ENCODE measurements at places on chromosomes 3 and 15.

GRCh38 chr3:126208606-126209256 is 28.3 kb upstream of the ALDH1L1 start:
- DNase-seq: no peak

- DNase-seq: no peak
Measured at GRCh38 chr3:77513542-77513941, 473.6 kb downstream of the ROBO2 start.

DNA sequence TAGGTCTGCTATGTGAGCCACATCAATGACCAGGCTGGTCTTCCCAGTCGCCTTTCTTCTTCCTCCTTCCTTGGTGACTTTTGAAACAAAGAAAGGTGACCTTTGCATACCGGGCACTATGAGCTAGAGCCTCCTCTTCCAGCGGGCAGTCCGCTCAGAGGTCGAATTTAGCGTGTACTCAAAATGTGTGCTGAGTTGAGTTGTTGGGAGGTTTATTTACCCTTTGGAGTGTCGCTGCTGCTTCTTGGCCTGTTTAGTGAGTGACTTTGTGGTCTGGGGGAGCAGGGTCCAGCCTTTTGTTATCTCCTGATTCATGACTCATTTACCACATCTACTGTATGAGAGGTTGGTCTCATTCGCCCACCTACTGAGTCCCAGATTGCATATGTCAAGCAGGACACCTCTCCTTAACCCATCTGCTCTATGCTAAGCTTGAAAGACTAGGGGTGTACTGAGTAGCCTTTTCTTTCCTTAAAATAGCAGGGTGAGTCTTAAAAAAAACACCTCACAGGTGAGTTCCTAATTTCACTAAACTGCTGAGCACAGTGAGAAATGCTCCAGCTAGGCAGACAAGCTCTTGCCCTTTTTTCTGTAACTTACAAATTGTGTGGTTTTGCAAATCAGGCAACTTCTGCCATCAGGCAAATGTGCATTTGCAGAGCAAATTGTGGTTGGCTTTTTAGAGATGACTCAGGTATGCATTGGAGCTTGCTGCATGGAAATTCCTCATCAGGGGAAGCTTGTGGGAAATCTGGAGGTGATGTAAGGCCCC is 3.2 kb upstream of the SIAH2 start:
- DNase-seq: no peak

GRCh38 chr3:138768125-138768524 is 66.6 kb downstream of the PIK3CB start:
- DNase-seq: no peak

GRCh38 chr3:169666376-169667165 is 3.1 kb upstream of the MECOM start:
- no peak for DNase-seq

- DNase-seq: no peak
Measured at GRCh38 chr3:160184655-160185054, 40.6 kb upstream of the C3orf80 start.

DNA sequence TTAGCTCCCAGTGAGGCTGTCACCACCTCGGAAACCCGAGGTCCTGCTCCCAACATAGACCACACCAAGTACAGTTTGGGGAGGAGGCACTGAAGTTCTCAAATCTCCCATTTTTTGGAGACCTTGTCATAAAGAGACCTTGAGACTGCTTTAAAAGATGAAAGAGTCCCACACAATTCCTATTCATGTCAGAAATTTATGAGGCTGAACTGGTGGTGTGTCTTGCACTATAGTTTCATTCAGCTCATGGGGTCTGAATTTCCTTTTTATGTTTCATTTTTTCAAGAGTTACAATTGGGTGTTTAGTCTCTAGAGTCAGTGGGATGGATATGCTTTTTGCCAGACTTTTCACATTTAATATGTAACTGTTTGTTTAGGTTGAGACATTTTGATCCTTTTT is 318.1 kb upstream of the LRRFIP2 start:
- DNase-seq: no peak

Data from effector memory CD4-positive, alpha-beta T cell (primary cell).